NCI-H187 treated with DMSO at 0.1 percent for 48 hours (cell line): ENCODE measurements at places on chromosomes 5 and 9.

DNA sequence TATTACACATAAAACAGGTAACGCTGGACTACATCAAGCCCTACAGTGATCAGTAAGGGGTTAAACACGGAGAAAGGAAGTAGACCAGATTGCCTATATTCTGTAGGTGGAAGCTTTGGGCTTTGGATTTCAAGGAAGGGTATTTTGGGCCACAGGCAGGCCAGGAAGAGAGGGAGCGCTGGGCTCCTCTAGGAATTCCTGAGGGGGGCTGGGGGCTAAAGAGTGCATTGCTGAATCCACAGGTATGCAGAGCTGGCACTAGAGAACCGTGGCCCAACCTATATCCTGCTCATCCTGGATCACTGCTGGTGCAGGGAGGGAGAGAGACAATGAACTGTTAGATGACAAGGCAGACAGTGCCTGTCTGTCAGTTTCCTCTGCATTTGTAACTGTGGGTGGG, 367.1 kb downstream of the CSNK1G3 start:
- no peak for DNase-seq

DNA sequence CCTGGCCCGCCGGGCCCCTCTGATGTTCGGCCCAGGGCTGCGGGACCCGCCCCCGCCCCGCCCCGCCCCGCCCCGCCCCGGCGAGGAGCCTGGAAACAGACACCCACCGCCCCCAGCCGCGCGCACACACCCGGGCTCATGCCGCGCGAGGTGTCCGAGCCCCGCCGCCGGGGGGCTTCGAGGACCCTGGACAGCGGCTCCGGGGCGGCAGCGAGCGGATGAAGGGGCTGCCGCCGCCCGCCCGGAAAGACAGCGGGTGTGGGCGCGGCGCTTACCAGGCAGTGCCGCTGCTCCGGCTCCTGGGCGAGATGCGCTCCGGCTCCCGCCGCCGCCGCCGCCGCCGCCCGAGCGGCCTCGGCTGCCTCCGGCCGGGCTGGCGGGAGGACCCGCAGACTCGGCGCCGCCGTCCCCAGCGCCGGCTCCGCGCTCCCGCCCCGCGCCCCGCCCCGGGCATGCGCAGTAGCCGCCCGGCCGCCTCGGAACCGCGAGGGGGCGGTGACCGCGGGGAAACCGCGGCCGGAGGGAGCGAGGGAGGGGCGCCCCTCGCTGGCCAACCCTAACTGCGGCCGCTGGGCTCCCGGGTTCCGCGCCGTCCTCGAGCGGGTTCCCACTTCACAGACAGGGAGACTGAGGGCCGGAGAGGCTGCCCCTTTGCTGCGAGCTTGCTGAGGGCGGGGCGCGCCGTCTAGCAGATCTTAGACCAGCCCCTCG, at the start of gene GPRIN1:
Gene GPRIN1, minus strand, starts transcription at position 433 of the 711 bp plus-strand sequence. CDS start 10,322 bp downstream, outside the sequence.
- DNase-seq = no peak

DNA sequence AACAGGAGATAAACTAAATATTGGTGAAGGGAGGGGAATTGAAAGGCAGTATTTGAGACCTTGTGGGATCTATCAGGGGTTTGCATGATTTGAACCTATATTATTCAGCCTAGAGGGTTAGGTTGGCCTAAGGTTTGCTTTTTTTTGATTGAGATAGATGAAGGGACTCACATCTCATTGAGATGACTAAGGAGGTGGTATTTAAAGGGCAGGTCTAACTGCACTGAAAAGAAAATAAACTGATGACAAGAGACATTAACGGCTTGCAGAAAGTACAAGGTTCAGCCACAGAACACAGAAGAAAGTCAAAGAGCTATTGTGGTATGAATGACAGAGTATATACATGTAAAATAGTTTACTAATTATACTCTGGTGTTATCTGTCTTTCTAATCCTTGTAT, 412.7 kb downstream of the CDH10 start:
- DNase-seq = no peak

GRCh38 chr9:86684148-86684547, 263.2 kb downstream of the GAS1 start:
- no peak for DNase-seq

GRCh38 chr5:78490709-78491485, 130.5 kb downstream of the SCAMP1 start:
- DNase-seq = no peak

- DNase-seq = no peak
Observed at GRCh38 chr5:124572971-124573370, 173.5 kb downstream of the ZNF608 start.

GRCh38 chr9:120643061-120643460, 63.1 kb upstream of the CDK5RAP2 start:
- DNase-seq = no peak

DNA sequence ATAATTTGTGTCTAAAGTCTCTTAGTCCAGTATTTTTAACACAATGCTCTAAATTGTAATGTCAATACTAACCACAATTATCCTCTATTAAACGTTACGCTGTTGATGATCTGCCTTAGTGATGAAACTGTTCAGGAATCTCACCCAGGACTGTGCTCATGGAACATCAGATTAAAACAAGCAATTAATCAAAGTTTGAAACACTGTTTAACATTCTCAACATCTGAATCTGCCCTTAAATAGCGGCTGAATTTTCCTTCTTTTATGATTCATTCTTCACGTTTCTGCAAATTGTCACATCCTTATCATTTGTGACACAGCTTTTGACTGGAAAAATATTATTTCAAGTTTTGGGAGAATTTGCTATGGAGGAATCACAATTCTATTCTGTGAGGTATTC, 113.8 kb downstream of the MARCHF11 start:
- DNase-seq = no peak

DNA sequence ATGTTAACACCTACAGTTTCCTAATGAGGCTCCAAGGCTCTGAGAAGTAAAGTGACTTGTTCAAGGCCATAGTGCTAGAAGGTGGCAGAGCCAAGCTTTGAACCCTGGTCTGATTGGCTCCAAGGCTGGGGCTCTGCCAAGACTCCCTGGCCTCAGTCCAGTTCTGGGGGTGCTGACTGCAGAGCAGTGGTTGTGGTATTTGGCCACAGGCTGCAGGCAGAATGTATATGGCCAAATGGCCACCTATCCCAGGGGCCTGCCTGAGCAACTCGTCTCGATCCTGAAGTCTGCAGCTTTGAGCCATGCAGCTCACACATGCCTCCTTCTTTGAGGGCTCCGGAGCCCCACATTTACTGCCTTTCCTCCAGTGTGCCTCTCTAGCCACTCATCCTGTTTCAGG, 9.7 kb upstream of the NEK6 start:
- DNase-seq = no peak

DNA sequence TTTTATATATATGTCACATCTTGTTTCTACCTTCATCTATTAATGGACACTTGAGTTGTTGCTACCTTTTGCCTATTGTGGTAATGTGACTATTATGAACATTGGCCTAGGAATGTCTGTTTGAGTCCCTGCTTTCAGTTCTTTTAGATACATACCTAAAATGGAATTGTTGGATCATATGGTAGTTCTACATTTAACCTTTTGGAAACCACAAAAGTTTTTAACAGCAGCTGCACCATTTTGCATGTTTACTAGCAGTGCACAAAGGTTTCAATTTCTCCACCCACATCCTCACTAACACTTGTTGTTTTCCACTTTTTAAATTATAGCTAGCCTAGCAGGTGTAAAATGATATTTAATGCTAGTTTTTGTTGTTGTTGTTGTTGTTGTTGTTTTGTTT, 88.4 kb downstream of the GALNT10 start:
- no peak for DNase-seq

DNA sequence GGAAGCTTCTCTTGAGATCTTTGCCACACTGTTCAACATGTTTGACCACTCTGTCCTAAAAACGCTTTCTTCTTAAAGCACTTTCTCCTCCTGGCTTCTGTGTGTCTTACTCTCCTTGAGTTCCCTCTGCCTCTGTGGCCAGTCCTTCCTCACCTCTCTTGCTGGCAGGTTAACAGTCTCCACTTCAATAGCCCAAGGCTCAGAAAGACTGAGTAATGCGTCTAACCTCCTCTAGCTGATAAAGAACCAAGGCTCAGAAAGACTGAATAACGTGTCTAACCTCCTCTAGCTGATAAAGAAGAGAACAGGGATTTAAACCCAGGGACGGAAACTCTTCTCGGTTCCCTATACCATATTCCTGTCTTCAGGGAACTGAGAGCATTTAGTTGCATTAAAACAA, 205.2 kb downstream of the AOPEP start:
- DNase-seq = no peak

DNA sequence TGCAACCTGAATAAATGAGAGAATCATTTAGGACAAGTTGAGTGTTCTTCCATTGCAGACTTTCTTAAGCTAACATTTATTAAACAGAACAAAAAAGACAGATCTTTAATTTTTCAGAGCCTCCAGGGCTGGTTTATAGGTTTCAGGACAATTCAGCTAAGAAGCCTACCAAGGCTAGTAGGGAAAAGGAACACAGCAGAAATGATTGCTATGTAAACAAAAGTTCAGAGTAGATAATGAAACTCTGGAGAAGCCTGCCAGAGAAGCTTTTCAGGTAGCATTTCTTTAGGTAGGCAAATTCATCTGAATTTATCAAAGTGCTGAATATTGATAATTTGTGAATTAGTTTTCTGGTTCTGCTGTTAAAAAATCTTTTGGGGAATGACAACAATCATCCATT, 264.2 kb downstream of the DEPDC1B start:
- DNase-seq = no peak

- peak; percentile 93 for DNase-seq
Observed at GRCh38 chr9:27427272-27427643, 96.8 kb upstream of the IFNK start.

DNA sequence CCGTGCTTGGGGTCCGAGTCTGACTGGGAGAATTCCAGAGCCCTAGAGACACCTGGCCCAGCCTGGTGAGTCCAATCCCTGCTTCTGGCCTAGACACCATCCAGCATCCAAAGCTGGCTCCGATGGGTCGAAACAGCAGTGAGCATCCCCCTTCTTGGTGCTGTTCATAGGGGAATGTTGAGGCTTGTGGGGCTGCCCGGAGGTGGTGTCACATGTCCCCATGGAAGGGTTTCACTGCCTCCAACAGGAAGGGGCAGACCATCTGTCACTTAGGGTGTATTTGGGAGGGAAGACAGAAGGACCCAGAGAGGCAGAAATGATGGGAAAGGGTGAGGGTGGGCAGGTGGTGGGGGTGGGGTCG, 13.9 kb downstream of the C9orf50 start:
- DNase-seq = no peak

DNA sequence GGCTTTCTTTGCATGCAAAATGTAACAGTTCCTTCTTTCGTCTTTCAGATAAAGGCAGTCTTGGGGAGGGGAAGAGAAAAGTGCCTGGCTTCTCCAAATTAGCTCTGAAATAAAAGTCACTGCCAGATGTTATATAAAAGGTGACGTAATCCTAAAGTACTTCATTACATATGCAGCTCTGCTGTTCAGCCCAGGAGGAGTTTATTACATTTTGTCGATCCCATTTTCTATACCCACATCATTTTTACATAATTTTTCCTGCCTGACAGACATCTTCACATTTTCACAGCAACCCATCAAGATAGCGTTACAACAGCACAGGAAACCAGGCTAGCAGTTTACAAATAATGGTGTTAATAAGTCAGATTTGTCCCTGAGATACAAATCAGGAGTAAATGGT, 86.7 kb upstream of the SLC30A5 start:
- DNase-seq = no peak

DNA sequence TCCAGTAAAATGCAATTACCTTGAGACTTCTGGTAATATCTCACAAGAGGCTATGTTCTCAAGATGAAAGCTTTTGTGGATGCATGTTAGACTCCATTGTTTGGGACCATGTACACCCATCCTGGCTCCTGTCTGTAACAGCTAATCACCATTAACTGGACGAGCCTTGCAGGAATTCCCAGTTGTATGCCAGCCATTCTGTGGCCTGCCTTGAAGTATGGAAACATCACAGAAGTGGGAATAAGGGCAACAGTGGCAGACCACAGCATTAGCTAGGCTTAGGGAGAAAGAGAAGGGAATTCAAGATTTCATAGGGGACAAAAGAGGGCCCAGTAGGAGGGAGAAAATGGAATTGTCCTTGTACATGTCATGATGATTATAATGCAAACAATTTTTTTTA, 79.0 kb downstream of the RORB start:
- no peak for DNase-seq

- no peak for DNase-seq
Observed at GRCh38 chr5:73506459-73506955, 8.3 kb downstream of the BTF3 start.

- no peak for DNase-seq
Observed at GRCh38 chr5:61746831-61747575, 414.9 kb downstream of the ZSWIM6 start.

DNA sequence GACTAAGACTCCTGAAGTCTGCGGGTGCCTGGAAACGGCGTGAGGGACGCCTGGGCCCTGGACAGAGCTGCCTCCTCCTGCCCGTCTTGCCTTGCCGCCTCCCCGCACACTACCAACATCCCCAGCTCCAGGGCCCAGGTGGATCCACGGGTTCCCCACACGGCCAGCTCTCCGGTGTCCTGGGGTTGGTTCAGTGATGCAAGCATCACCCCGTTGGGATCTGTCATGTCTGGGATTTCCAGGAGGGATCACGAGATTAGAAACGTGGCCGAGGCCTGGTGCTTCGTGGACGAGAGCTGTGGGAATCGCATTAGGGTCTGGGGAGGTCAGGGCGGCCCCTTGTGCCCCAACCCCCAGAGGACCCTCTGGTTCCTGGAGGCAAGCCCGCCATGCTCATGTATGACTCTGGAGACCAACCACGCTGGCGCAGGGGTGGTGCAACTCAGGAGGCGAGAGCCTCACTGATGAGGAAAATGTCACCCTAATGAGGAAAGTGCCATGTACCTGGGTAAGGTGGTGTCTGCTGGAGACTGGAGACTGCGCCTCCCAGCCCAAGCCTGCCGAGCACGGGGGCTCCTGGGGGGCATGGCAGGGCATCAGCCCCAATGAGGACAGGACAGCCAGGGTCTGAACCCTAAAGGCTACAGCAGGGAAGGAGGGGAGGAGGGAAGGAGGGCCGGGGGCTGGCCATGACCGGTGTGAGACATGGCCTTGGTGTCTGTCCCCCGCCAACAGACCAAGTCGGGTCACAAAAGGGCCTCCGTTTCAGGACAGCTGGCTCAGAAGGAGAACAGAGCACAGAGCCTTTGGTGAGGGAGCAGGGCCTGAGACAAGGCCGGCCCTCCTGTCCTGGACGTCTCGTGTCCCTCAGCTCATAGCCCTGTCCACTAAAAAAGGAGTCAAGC, 31.9 kb upstream of the SLC6A19 start:
- DNase-seq = no peak

DNA sequence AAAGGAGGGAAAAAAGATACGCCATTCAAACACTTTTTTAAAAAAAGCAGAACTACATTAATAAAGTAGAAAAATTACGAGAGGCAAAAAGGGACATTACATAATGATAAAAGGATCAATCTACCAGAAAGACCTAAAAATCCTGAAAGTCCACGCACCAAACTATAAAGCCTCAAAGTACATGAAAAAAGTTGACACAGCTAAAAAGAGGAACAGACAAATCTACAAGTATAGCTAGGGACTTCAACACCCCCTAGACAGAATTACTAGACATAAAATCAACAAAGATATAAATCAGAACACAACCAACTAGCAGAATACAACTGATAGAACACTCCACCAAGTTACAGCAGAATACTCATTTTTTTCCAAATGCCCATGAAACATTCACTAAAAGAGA, 11.1 kb downstream of the CAMSAP1 start:
- DNase-seq = no peak

- no peak for DNase-seq
Observed at GRCh38 chr5:31182136-31182535, 11.3 kb upstream of the CDH6 start.

GRCh38 chr9:12875191-12875590, 100.4 kb downstream of the LURAP1L start:
- no peak for DNase-seq

GRCh38 chr9:78297672-78297961, 692 bp downstream of the PSAT1 start:
- no peak for DNase-seq
